Stimulated activated CD8-positive, alpha-beta memory T cell treated with anti-CD3 and anti-CD28 coated beads, Interleukin-4, amount 100 ng/mL, for 1 hour (primary cell): ENCODE measurements at places on chromosomes 3 and 15.

- no peak for DNase-seq
These were observed 373.7 kb upstream of the NECTIN3 start for GRCh38 chr3:110697961-110698360.

DNA sequence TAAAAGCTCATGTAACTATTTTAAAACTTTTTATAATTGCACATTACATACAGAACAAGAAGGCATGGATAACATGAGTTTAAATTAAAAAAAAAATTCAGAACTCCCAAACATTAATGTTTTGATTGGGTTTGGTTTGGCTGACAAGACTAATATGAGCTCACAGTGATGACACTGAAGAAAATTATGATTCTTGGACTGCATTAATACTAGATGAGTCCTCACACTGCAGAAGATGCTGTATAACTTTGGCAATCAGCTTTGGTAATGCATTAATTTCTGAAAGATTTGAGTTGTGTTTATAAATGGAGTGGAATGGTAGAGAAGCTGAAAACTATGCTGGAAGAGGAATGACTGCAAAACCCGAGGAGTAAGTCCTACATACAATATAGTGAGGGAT, 358.9 kb downstream of the PLCL2 start:
- no peak for DNase-seq

DNA sequence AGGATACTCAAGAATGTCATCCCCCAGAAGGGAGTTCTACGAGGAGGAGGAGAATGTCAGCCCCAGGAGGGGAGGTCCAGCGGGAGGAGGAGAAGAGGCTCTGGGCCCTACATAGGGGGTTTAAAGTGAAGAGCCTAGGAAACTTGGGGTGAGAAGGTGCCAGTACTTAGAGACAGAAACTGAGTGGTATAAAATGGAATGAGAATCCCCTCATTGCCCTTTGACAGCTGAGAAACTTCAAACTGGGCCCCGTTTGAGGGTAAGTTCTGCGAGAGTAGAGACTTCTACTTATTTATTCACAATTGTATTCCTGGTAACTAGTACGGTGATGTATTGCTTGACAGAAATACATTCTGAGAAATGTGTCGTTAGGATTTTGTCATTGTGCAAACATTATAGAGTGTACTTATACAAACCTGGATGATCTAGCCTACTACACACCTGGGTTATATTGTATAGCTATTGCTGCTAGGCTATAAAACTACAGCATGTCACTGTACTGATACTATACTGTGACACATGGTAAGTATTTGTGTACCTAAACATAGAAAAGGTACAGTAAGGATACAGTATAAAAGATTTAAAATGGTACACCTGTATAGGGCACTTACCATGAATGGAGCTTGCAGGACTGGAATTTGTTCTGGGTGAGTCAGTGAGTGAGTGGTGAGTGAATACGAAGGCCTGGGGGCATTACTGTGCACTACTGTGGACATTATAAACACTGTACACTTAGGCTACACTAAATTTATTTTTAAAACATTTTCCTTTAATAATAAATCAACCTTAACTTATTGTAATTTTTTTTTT, 62.0 kb downstream of the TSC22D2 start:
- no peak for DNase-seq

DNA sequence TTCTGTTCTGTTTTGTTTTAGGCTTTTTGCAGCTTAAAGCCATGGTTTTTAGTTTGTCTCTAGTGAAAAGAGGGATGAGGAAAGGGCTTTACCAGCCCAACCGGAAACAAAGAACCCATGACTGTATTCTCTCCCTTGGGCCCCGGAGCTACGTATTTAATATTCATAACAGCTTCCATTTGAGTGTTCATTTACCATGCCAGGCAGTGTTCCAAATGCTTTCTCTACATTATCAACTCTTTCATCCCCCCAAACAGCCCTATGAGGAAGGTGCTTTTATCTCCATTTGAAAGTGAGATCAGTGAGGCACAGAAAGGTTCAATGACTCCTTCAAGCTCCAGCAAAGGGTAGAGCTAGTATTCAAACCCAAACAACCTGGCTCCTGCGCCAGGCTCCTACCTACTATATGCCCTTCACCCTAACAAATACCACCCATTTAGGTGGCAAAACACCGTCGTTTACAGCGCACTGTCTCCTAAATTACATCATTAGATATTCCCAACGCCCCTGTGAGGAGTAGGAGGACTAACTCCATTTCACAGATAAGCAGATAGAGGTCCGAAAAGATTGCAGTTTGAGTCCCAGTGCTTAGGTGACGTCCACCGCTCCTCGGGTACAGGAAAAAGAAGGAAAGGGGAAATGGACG, 27.9 kb downstream of the GTPBP8 start:
- DNase-seq = no peak

DNA sequence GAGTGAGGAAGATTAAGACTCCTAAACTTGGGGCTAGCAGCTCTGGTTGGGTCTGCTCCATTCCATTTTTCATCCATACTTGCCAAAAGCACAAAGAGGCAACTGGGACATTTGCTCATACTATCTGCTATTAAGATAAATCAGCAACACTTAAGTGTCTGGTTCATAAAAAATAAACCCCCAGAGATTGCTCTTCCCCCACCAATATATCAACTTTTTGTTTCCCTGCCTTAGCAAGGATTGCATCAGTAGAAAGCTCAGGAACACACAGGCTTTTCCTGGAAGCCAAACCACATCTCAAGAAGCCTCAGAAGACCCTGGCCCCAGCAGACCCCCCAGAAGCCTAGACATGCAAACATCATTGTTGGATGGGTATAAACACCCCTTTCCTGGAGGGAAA, 232.4 kb upstream of the WNT5A start:
- no peak for DNase-seq

DNA sequence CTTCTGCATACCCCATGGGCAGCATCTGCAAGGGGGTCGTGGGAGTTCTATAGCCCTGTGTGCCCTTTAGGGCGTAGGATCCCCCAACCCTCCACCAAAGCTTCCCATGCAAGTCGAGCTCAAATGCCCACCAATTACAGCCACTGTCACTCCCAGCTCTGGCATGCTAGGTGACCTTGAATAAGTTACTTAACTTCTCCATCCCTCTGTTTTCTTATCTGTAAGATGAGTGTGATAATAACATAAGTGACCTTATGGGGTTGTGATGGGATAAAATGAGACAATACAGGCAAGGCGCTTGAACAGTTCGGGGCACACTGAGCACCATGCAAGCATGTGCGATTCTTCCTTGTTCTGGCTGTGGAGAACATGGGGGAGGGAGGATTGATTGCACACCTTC, 74.8 kb upstream of the POMGNT2 start:
- no peak for DNase-seq

- no peak for DNase-seq
These were observed 111.4 kb upstream of the CCNL1 start for GRCh38 chr3:157271283-157271882.

DNA sequence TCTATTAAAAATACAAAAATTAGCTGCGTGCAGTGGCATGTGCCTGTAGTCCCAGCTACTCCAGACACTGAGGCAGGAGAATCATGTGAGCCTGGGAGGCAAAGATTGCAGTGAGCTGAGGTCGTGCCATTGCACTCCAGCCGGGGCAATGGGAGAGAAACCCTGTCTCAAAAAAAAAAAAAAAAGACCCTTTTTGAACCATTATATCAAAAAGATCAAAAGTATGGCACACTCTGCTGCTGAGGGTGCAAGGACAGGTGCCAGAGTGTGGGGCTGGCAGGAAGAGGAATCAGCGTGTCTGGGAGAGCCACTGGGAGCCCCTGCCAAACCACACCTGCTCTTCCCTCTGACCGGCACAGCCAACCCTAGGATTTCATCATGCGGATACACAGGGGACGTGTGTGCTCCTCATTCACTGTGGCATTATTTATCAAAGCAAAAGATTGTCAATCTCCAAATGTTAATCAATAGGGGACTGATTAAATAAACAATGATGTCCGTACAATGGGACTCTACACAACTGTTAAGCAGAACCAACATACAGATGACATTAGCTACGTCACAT, 147.3 kb upstream of the TLE3 start:
- DNase-seq = no peak

GRCh38 chr3:46110701-46111493, 83.6 kb upstream of the XCR1 start:
- no peak for DNase-seq

- DNase-seq = no peak
These were observed 156.4 kb upstream of the RASGRP1 start for GRCh38 chr15:38720893-38721567.

- DNase-seq = no peak
These were observed 784 bp upstream of the SAMMSON start for GRCh38 chr3:69998759-69999139.

DNA sequence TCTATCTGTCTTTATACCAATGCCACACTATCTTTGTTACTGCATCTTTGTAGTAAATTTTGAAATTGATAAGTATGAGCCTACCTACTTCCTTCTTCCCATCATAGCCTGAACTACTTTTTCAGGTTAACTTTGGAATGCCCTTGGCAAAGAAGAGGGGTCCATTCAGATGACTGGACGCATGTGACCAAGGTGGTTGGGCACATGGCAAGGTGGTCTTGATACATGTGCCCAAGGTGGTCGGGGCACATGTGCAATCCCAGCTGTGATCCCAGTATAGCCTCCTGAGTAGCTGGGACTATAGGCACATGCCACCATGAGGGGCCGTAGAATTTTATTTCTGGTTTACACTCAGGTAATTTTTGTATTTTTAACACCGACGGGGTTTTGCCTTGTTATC, 330.2 kb downstream of the GABRB3 start:
- no peak for DNase-seq

GRCh38 chr3:177196456-177197040, 734 bp downstream of the TBL1XR1 start:
- no peak for DNase-seq

- DNase-seq = no peak
These were observed 80.4 kb downstream of the IQCH start for GRCh38 chr15:67335026-67335425.
